ENCODE measurements at places on chromosomes 11 and 22. TPM values are rescaled to one million over a fixed set of nuclear protein-coding genes. Genes with fewer than 3 reads are reported as not detected.
A peak's percentile ranks its signal among the peaks of the same experiment; 100 is the strongest.

MS4A3 gene
- 0.62 TPM for total RNA-seq

GRCh38 chr22:42000466-42000865 lies 1.9 kb downstream of the WBP2NL start:
- no peak for DNase-seq

DNA sequence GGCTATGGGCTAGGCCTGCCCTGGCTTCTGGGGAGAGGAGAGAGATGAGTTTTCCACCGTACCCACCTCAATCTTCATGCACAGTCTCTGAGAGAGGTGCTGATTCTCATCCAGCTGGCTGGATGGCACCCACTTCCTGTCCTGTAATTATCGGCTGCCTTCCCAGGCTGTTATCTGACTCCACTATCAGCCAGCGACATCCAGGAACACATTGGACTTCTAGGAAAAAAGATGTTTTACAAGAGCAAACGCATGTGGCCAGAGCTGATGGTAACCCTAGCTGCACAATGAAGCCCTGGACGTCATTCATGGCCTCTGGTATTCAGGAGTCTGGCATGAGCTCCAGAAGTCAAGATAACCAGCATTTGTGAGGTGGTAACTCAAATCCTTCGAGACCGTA lies 137.4 kb downstream of the EHF start:
- no peak for DNase-seq

GLYATL1 gene
- 1.4 TPM for total RNA-seq

PATE2 gene
- not detected for total RNA-seq

CACNA1I gene
- total RNA-seq: 0.10 TPM

UBQLN3 gene
- not detected for total RNA-seq

BATF2 gene
- 0.21 TPM for total RNA-seq

DNA sequence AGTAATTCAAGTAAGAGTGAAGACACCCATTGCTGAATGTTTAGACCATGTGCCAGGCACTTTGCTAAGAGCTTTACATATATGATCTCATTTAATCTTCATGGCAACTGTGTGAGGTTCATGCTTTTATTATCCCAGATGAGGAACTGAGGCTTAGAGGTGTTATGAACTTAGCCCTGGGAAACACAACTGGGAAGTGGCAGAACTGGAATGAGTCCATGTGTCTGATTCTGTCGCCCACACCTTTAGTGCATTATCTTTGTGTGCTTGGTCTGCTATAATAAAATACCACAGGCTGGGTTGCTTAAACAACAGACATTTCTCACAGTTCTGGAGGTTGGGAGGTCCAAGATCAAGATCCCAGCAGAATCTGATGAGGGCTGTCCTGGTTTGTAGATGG lies 108.7 kb upstream of the PLET1 start:
- DNase-seq: no peak

GRCh38 chr11:13055200-13055599 lies 46.1 kb downstream of the RASSF10 start:
- no peak for DNase-seq

DNA sequence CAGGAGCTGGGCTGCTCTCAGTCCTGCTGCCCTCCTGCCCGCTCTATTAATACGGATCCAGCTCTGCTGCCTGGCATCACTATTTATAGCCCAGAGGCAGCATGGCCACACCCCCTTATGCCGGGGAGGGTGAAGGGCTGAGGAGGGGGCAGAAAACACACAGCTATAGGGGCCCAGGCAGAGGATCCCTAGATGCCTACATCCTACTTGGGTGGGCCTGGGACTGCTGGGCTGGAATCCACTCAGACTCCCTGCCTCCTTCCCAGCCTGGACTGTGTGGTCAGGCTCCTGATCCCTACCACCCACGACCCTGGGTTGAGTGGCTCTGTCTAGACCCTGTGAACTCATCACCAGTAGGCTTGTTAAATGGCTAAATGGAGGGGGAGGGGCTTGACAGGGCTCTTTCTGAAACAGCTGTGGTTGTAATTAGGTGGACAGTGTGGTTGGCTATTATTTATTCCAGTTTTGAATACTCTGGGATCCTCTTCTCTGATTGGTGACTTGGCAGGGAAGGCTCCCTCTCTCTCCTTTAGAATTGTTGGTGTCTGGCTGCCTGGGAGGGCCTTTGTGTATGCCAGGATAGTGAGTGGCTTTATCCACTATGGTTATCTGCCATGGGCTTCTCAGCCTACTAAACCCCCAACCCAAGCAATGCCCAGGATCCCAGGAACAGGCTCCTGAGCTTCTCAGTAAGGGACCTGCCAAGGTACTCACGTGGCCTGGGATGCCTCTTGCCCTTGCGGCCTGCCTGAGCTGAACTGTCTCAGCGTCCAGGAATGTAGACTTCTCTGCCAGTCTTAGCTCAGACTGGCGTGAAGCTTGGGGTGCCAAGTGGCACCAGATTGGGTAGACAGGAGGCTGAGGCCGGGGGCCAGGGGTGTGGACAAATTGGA lies 15.2 kb downstream of the PHLDB1 start:
- DNase-seq: peak; percentile 81

GRCh38 chr22:35674335-35674734 lies 26.1 kb downstream of the APOL6 start:
- no peak for DNase-seq

- no peak for DNase-seq
Observed at GRCh38 chr11:8204025-8204424, 35.2 kb upstream of the RIC3 start.

NXPE2 gene
- total RNA-seq: 0.31 TPM

C11orf91 gene
- total RNA-seq: not detected

TUT1 gene
- 5.8 TPM for total RNA-seq
